Stimulated activated CD4-positive, alpha-beta T cell treated with anti-CD3 and anti-CD28 coated beads, Interleukin-12 subunit alpha, Interleukin-12 subunit beta, amount 100 ng/mL, for 24 hours (primary cell): ENCODE measurements at places on chromosomes 7 and 10.

DNA sequence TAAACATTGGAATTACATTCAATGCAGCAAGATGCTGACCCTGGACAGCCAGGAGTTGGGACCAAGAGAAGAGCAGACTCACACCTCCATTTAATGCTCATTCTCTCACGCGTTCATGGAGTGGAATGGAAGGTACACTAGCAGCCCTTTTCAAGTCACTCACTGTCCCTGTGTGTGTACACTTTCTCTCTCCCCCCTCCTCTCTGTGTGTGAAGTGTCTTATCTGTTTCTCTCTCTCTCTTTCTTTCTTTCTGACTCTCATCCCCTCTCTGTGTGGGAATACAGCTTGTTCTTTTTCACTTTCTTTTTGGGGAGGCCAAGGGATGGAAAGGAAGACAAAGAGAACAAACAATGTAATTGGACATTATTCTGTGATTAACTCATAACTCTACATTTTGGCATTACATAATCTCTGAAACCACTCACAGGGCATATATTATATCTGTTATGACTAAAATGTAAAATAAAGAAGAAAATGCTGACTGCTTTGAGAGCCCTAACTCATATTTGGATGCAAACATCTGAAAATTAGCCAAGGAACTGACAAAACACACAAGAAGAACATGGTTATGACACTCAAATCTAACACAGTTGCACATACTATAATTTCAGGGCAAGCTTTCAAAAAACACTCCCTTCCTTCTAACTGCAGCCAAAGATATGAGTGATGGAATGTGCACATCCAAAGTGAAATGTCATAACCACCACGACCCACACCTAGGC, 188.8 kb downstream of the PARD3 start:
- no peak for DNase-seq

GRCh38 chr7:130070861-130071622, 708 bp downstream of the KLHDC10 start:
- no peak for DNase-seq

- DNase-seq: no peak
Measured at GRCh38 chr7:51918581-51918980, 602.0 kb upstream of the COBL start.

GRCh38 chr7:23205577-23205908, 23.7 kb downstream of the NUP42 start:
- no peak for DNase-seq

- no peak for DNase-seq
Measured at GRCh38 chr7:28488061-28488791, 75.9 kb downstream of the CREB5 start.

GRCh38 chr10:50511492-50512213, 112.1 kb downstream of the SGMS1 start:
- no peak for DNase-seq

- no peak for DNase-seq
Measured at GRCh38 chr10:98832196-98832595, 385.5 kb upstream of the HPS1 start.

DNA sequence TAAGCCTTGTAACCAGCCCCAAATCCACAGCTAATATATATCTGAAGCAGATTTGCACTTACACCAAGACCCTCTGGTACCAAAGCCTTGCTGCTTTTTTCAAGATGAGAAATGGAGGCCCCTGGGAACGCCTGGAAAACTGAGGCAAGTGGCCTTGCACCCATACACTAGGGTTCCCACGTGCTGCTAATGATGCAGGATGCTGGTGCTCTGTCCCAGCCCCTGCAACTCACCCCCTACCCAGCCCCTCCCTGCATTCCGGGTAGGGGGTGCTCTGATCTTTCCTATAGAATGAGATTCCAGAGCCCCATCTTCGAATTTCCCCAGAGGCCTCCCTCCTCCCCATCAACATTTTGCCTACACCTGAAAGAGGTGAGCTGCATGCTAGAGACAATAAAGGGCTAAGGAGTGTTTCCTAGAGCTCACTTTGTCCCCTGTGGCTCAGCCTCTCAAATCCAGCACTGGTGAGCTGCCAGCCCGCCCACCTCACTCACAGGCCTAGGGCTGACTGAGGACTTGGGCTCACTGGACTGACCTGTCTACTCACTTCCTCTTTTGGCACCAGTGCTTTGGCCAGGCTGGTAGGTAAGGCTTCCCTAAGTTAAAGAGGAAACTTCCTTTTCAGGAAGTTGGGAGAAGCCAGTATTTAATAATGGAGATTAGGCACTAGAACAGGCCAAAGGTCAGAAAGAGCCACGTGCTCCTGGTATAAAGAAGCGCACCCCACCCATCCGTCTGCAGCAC, 9.8 kb downstream of the RBP4 start:
- DNase-seq: no peak

GRCh38 chr7:31192986-31193385, 140.9 kb downstream of the ADCYAP1R1 start:
- no peak for DNase-seq

DNA sequence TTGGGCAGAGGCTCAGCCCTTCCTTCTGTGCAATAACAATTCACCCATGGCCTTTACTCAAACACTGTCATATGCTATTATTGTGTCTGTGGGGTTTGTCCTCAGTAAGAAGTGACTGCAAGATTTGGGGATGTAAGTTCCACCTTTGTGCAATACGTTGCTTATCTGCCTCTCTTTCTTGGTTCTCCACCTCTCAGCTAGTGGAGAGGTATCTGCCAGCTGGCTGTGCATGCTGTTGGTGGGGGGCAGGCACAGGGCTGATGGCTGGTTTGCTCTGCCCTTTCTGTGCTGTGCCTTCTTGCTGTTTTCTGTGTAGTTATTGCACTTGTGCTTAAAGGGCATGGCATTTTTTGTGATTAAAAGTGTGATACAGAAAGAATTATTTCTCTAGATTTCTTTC, 36.2 kb downstream of the CNNM1 start:
- no peak for DNase-seq

- DNase-seq: no peak
Measured at GRCh38 chr7:119959811-119960210, 313.2 kb upstream of the KCND2 start.

DNA sequence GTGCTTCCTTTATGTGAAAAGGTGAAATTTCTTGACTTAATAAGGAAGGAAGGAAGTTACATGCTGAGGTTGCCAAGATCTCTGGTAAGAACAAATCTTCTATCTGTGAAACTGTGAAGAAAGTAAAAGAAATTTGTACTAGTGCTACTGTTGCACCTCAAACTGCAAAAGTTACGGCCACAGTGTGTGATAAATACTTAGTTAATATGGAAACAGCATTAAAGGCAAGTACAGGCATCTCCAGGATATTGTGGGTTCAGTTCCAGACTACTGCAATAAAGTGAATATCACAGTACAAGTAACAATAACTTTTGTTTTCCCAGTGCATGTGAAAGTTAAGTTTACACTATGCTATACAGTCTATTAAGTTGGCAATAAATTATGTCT, 22.8 kb upstream of the ZNF282 start:
- no peak for DNase-seq

GRCh38 chr7:41912851-41913567, 210.1 kb upstream of the INHBA start:
- DNase-seq: no peak

DNA sequence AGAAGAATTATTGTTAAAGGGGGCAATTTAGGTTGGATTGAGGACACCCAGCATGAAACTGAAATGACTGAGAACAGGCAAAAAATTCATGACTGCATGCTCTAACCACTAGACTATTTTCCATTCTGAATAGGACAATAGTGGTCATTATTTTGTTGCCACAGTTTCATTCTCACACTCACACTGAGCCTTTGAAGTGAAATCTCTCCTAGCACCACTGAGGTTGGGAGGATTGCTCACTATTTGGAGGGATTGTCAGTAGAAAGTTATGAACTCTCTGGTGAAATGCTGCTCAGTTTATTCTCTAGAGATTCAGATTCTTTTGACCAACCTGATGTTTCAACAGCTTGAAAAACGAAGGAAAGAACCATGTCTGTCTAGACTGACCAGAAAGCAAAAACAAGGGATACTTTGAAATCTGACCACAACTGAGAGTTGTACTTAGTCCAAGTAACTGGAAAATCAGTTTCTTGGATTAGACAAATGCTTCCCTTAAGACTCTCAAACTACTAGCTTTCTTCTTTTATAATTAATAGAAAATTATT, 191.2 kb downstream of the DYNC1I1 start:
- DNase-seq: no peak

DNA sequence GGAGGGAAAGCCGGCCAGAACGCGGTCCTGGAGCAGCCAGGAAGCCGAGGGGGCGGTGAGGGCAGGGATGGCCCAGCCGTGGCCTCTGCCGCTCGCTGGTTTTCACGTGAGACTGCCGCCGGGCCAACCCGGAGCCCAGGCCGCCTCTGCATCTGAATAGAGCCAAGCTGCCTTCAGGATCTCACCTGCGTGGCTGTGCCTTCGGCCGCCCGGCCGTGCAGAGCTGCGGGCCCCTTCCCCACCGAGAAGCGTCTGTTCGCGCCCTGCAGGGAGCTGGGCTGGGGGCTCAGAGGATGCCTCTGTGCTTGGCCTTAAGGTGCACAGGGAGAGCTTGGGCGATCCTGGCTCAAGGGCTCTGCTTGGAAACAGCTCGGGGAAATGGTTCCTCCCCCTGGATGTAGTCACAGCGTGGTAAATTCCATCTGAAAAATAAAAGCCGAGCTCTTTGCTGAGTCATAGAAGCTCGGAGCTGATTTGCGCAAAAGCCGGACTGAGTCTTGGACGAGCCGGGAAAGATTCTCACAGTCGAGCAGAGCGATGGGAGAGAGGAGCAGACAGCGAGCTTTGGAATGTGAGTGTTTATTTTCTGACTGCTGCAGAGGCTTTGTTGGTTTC, at the start of gene JAKMIP3:
Gene JAKMIP3 (plus strand): TSS at position 456 of the 615 bp plus-strand sequence. CDS start 38,863 bp downstream, outside the sequence.
- no peak for DNase-seq

GRCh38 chr10:33732161-33732680, 397.8 kb upstream of the NRP1 start:
- DNase-seq: no peak

DNA sequence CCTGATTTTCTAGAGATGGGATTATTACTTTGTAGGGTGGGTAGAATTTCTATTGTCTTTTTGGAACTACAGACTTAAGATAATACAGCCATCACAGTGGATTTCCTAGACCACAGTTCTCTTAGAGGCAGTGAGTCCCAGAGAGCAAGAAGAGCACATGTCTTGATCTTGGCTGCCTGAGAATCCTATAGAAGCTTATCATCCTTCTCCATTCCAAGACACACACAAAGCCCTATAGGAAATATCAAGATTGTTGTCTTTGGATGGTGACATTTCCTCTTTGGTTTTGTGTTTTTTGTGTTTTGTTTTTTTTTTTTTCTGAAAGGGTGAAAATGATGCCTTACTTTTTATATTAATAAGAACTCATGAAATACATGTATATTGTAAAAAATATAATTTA, 143.1 kb downstream of the AHR start:
- no peak for DNase-seq

GRCh38 chr10:80350251-80350650, 6.3 kb downstream of the DYDC1 start:
- DNase-seq: no peak

DNA sequence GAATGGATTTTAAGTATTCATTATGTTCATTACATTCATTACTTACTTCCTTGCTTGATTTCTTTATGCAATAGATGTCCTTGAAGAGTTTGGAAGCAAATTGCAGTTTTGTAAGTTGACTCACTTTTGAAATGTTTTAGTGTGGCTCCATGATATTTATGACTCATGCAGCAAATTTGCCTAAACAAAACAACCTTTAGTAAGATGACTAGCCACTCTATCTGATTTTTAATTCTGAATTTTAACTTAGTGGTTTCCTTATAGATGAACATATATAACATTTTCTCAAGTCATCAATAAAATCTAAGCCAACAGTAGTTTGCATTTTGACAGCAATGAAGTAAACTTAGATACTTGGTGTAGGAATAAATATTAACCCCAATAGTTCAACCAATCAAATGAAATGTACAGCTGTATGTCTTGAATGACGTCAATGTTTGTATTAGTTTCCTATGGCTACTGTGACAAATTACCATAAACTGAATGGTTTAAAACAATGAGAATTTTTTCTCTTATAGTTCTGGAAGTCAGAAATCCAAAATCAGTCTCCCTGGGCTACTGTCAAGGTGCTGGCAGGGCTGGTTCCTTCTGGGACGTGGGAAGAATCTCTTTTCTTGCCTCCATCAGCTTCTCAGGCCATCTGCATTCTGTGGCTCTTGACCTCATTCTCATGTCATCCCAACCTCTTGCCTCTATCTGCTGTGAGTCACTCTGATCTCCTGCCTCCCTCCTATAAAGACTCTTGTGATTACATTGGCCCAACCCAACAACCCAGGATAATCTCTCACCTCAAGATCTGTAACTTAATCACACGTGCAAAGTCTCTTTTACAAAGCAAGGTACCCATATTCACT, 73.4 kb downstream of the AHR start:
- DNase-seq: no peak

DNA sequence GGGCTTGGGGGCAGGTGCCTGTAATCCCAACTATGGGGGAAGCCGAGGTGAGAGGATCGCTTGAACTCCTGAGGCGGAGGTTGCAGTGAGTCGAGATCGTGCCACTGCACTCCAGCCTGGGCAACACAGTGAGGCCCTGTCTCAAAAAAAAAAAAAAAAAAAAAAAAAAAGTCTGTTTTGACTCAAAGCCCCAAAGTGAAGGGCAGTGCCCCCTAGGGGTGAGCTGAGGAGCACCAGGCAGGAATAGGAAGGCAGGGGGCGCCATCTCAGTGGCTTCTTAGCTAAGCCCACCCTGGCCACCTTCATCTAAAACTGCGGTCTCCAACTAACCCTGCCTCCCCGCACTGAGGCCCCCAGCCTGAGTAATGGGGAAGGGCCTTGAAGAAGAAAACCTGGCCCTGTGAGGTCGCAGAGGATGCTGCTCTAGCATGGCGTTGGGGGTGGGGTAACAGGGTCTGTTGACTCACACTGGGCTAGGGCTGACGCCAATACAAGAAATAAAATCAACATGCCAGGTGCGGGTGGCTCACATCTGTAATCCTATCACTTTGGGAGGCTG, 9.8 kb downstream of the PODXL start:
- DNase-seq: no peak

- DNase-seq: no peak
Measured at GRCh38 chr10:17465328-17466125, 11.1 kb upstream of the ST8SIA6 start.

DNA sequence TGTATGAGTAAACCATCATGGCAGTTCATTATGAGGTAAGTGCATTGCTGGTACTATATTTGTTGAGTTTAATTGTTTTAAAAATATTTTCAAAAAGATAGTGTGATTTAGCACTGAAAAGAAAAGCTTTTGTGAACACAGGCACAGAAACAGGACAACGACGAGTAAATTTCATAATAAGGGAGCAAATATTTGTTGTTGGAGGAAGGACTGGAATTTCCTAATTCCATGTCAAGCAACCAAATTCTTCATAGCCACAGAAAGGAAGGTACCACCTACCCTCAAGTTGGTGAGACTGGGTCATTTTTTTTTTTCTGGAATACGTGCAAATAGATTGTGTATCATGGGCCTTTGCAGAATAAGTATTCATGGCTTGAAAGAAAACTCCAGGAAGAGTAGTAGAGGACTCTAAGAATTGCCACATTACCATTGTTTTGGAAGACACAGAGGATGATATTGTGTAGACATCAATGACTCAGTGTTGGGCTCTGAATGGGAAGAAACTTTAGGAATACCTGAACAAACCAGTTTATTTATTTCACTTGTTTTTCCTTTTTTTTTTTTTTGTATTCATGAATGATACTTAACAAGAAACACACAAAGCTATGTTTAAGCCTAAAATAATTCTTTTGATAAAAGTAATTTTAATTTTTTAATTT, 7.8 kb downstream of the UBE2D4 start:
- DNase-seq: no peak

GRCh38 chr7:73395538-73396503, 37.8 kb upstream of the FZD9 start:
- no peak for DNase-seq
